ENCODE measurements at places on chromosomes 11 and 22.

GRCh38 chr11:60899046-60899936, 7.1 kb downstream of the PRPF19 start:
- DNase-seq = no peak

GRCh38 chr11:94826415-94826814, 58.3 kb downstream of the AMOTL1 start:
- DNase-seq = no peak

- no peak for DNase-seq
These were observed 491.5 kb upstream of the KIRREL3 start for GRCh38 chr11:127492029-127492428.

GRCh38 chr11:2237457-2238238, 32.7 kb downstream of the ASCL2 start:
- no peak for DNase-seq

DNA sequence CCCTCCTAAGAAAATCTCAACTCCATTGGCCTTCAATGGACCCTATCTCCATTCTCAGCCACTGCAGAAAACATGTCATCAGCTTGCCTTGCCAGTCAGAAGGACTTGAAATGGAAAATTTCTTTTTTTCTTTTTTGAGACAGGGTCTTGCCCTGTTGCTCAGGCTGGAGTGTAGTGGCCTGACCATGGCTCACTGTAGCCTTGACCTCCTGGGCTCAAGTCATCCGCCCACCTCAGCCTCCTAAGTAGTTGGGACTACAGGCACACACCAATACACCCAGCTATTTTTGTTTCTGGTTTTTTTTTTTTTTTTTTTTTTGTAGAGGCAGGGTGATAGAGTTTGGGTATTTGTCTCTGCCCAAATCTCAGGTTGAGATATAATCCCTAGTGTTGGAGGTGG, 29.0 kb downstream of the AGBL2 start:
- no peak for DNase-seq

DNA sequence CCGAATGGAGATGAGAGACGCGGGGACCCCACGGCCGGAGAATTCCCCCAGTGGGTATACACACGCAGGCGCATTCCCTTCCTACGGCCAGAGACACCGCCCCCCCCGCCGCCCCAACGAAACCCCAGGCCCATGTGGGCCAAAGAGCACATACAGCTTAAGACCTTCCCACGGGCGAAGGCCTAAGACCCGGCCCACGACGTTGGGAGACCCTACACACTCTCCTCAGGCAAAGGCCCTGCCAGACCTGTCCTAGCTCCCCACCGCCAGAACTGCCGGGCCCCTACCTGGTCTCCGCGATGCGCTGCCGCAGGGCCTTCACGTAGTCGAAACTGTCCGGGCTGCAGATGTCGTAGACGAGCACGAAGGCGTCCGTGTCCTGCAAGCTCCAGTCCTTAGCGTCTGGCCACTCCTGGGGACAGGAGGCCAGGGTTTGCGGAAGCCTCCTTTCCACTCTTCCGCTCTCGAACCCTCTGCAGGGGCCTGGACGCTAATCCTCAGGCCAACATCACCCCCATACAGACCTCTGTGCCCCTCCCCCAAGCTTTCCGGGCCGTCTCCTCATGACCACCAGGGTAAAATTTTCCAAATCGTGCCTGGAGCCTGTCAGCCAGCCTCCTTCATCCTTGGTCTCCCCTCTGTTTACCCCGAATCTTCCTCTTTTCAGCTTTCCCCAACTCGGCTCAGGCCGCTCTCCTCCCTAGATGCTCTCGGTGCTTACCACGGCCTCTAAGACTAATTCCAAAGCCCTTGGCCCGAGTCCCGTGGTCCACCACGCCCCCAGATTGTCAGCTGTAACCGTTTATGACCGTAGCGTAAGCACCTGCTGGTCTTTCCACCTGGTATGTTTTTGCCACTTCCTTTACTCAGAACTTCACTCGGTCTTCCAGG, 1.7 kb downstream of the RASL10A start:
- no peak for DNase-seq

DNA sequence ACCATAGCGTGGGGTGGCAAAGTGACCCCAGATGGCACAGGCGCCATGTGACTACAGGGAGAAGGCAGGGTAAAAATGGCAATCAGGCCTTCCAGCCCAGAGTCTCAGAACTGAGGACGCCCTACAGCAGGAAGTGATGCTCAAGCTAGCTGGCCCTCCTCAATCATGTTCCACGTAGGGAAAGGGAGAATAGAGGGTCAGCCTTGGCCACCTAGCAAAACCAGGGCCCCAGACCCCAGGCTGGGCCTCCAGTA, 978 bp upstream of the ANKRD13D start:
- no peak for DNase-seq
